ENCODE measurements at places on chromosomes 3 and 15.

- no peak for DNase-seq
These were observed 42.3 kb downstream of the RAB8B start for GRCh38 chr15:63231706-63232105.

- DNase-seq, result no peak
These were observed 83.5 kb upstream of the FHIT start for GRCh38 chr3:61334783-61335182.

- no peak for DNase-seq
These were observed 289.4 kb downstream of the LSAMP start for GRCh38 chr3:116155841-116156240.

GRCh38 chr3:8278448-8278847 lies 223.2 kb upstream of the LMCD1 start:
- no peak for DNase-seq

DNA sequence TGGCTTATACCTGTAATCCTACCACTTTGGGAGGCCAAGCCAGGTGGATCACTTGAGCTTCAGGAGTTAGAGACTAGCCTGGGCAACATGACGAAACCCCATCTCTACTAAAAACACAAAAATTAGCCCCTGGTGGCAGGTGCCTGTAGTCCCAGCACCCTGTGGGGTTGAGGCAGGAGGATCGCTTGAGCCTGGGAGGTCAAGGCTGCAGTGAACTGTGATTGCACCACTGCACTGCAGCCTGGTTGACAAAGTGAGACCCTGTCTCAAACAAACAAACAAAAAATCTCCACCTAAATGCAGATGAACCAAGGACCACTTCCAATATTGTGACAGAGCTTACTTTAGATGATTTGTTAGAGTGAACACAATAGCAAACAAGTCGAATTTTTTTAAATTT lies 53.7 kb downstream of the TP53BP1 start:
- no peak for DNase-seq

- no peak for DNase-seq
These were observed 84.5 kb downstream of the AQP9 start for GRCh38 chr15:58222679-58223078.

DNA sequence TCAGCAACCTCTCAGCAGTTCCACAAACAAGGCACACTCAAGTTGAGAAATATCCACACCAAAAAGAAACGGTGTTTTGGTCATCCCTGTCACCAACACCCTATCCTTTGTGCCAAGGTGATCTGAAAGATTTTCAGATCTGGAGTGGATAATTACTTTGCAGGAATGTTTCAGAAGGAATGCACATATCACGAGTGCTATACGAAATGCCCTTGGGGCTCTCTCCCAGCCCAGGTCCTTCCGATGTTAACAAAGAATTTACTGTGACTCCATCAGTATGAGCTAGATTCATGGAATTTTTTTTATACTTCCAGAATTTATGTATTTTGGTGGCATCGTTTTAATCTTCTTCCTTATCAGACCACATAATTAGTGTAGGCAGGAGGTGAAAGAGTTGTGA lies 105.0 kb downstream of the GRM7 start:
- DNase-seq, result no peak

GRCh38 chr3:128502712-128503111 lies 9.7 kb upstream of the GATA2 start:
- no peak for DNase-seq

- no peak for DNase-seq
These were observed 138.4 kb downstream of the FAM43A start for GRCh38 chr3:194824100-194824499.

- peak; percentile 79 for DNase-seq
These were observed 8.8 kb upstream of the NPHP3 start for GRCh38 chr3:132730891-132731580.

GRCh38 chr15:82999426-82999825 lies 12.0 kb downstream of the C15orf40 start:
- no peak for DNase-seq

- no peak for DNase-seq
These were observed 388.2 kb upstream of the AGTR1 start for GRCh38 chr3:148309390-148310035.

- DNase-seq, result no peak
These were observed 51.4 kb downstream of the PCOLCE2 start for GRCh38 chr3:142837526-142837925.

- DNase-seq, result no peak
These were observed 4.8 kb downstream of the SCN5A start for GRCh38 chr3:38644662-38645053.

- no peak for DNase-seq
These were observed 2.1 kb downstream of the ZDHHC19 start for GRCh38 chr3:196208942-196209695.

GRCh38 chr3:107861904-107862303 lies 228.9 kb downstream of the CD47 start:
- DNase-seq, result peak; percentile 38

Data from NCI-H1436 (cell line).